ENCODE measurements at places on chromosomes 11 and 22. TPM values are rescaled to one million over a fixed set of nuclear protein-coding genes. Genes with fewer than 3 reads are reported as not detected.

The CHEK1 gene
- 3.2 TPM for total RNA-seq

- H3K4me1 ChIP-seq = no peaks in the 10 kb centered on the region
- H3K27ac ChIP-seq = no peak overlapping the region
- H3K4me3 ChIP-seq = no peak overlapping the region
- H3K27me3 ChIP-seq = no peaks in the 10 kb centered on the region
These were observed 7.1 kb downstream of the DGCR2 start for GRCh38 chr22:19114984-19115552.

The LARGE1 gene
- 26.1 TPM for total RNA-seq

DNA sequence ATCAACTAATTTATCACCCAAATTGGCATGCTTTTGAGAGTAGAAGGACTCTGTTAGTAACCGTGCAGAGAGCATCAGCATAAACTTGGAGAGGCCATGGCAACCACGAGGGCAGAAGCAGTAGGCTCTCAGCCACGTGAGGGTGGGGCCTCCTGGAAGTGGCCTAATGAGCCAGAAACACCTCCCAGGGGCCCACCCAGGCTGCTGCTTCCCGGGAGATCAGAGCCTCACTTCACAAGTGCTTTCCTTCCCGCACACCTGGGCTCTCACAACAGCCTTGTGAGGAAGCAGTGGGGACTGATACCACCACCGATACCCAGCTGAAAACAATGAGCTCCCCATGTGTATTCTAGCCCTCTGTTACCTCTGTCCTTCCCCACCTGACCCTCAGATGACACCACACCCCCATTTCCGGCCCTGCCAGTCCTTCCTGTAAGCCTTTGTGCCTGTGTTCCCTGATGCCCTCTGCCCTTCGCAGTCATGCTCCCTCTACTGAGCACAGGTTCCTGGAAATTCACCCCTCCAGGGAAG lies 17.0 kb downstream of the TRIM29 start:
- no peaks in the 10 kb centered on the region for H3K36me3 ChIP-seq
- peak overlapping the region; percentile 66 for H3K27ac ChIP-seq
- no peak overlapping the region for H3K4me3 ChIP-seq
- no peaks in the 10 kb centered on the region for H3K27me3 ChIP-seq
- no peak for DNase-seq

The TSKU gene
- total RNA-seq = 65.1 TPM

GRCh38 chr22:21800552-21801303 lies 65.1 kb upstream of the YPEL1 start:
- H3K36me3 ChIP-seq = peaks cover 7% of the 10 kb centered on the region
- DNase-seq = no peak
- H3K27ac ChIP-seq = no peak overlapping the region

The KRTAP5-7 gene
- total RNA-seq = not detected

The KIF18A gene
- total RNA-seq = 0.32 TPM

The MRGPRX4 gene
- not detected for total RNA-seq

DNA sequence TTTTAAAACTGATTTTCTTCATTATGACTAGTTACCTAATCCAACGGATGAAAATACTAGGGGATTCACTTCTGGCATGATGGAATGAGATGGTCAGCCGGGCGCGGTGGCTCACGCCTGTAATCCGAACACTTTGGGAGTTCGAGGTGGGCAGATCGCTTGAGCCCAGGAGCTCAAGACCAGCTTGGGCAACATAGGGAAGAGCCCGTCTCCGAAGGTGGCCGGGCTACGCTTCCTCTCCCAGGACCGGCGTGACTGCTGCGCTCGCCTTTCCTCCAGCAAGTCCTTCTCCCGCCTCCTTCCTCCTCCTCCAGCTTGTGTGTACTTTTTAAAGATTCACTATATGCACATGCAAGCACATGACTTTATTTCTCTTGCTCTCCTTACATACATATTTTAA lies 505.4 kb upstream of the CCDC90B start:
- DNase-seq = no peak
- H3K4me3 ChIP-seq = no peak overlapping the region
- no peaks in the 10 kb centered on the region for H3K4me1 ChIP-seq
- no peaks in the 10 kb centered on the region for H3K27me3 ChIP-seq

DNA sequence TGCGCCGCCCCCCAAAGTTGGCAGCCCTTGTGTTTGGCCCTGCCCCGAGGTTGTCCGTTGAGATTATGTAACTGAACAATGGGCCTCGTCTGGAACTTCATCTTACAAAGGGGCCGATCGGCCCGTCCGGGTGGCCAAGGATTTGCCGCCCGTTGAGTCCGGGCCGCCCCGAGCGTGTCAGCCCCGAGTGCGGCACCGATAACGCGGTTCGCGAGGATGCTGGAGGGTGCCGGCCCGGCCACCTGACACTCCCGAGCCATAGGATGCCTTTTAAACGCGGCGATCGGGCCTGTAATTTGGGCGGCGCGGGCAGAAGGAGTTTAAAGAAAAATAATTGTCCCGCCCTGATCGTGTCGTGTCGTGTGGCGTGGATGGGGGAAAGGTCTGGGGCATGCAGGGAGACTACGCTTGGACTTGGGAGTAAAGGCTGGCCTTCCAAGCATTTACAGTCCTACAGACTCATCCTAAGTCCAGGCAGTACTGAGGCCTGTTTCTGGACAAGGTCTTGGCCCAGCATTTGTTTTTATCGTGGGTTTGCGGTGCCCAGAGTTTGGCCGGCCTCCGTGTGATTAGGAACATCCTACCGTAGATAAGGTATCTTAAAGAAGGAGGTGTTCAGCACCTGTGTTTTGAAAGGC lies 1.3 kb downstream of the WEE1 start:
- H3K4me3 ChIP-seq = peak overlapping the region; percentile 68
- H3K27me3 ChIP-seq = no peaks in the 10 kb centered on the region
- H3K36me3 ChIP-seq = no peaks in the 10 kb centered on the region
- H3K27ac ChIP-seq = peak overlapping the region; percentile 99
- no peaks in the 10 kb centered on the region for H3K4me1 ChIP-seq
- DNase-seq = no peak

The MAPK8IP1 gene
- total RNA-seq = 5.4 TPM

- H3K27ac ChIP-seq = no peak overlapping the region
- DNase-seq = no peak
- H3K4me1 ChIP-seq = no peaks in the 10 kb centered on the region
- H3K4me3 ChIP-seq = no peak overlapping the region
- H3K36me3 ChIP-seq = no peaks in the 10 kb centered on the region
These were observed 3.6 kb upstream of the MED15 start for GRCh38 chr22:20503816-20504215.

The TMEM132A gene
- 11.0 TPM for total RNA-seq

GRCh38 chr22:19991645-19992451 lies 24.8 kb downstream of the ARVCF start:
- no peak for DNase-seq
- no peaks in the 10 kb centered on the region for H3K27me3 ChIP-seq
- H3K4me3 ChIP-seq = no peak overlapping the region
- H3K36me3 ChIP-seq = no peaks in the 10 kb centered on the region

GRCh38 chr11:130109386-130109785 lies 39.7 kb downstream of the APLP2 start:
- no peak overlapping the region for H3K27ac ChIP-seq
- no peaks in the 10 kb centered on the region for H3K4me1 ChIP-seq
- H3K4me3 ChIP-seq = no peak overlapping the region
- H3K36me3 ChIP-seq = no peaks in the 10 kb centered on the region
- H3K27me3 ChIP-seq = no peaks in the 10 kb centered on the region

The CCDC89 gene
- total RNA-seq = 2.6 TPM

The OR5A1 gene
- not detected for total RNA-seq

- H3K27ac ChIP-seq = peak overlapping the region; percentile 36
- H3K4me1 ChIP-seq = no peaks in the 10 kb centered on the region
- no peaks in the 10 kb centered on the region for H3K36me3 ChIP-seq
These were observed 7.8 kb upstream of the BCL9L start for GRCh38 chr11:118933486-118933885.

The TPBGL gene
- not detected for total RNA-seq

- no peaks in the 10 kb centered on the region for H3K36me3 ChIP-seq
- no peak overlapping the region for H3K4me3 ChIP-seq
- H3K27ac ChIP-seq = no peak overlapping the region
- no peak for DNase-seq
- no peaks in the 10 kb centered on the region for H3K4me1 ChIP-seq
These were observed 21.4 kb downstream of the XRRA1 start for GRCh38 chr11:74927496-74927895.

- DNase-seq = no peak
- H3K4me3 ChIP-seq = no peak overlapping the region
- H3K27ac ChIP-seq = no peak overlapping the region
- no peaks in the 10 kb centered on the region for H3K4me1 ChIP-seq
- H3K36me3 ChIP-seq = no peaks in the 10 kb centered on the region
These were observed 49.5 kb downstream of the ARFGAP2 start for GRCh38 chr11:47127213-47127612.

- no peak for DNase-seq
- no peak overlapping the region for H3K27ac ChIP-seq
- H3K36me3 ChIP-seq = no peaks in the 10 kb centered on the region
These were observed 260.0 kb downstream of the KCNA4 start for GRCh38 chr11:29756871-29757270.

DNA sequence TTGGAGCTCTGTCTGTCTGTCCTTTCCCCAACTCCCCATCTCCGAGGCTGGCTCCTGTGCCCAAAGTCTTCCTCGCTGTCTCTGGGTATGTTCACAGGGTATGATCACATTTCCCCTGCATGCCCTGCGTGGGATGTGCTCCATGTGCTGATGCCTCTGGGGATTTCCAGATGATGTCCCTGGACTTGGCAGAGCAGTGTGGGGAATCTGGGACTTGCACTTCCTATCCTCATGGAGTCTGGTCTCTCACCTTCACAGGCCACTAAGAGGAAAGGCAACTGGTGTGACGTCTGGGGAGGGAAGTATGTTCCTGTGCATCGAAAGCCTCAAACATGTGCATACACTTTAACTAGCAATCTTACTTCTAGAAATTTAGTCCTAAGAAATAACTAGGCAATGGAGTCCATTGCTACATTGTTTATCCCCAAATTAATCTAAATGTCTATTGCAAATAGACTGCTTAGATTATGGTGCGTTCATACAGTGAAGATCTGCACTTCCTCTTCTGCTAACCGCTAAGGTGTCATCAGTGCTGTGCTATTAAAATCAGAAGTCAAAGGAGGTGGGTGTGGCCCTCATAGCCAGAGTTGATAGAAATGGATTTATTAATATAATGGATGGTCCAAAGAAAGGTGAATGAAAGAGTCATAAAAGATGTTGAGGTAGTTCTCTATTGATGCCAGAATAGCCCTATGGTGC lies 20.8 kb downstream of the TIMP3 start:
- H3K27ac ChIP-seq = no peak overlapping the region
- H3K4me3 ChIP-seq = no peak overlapping the region
- H3K27me3 ChIP-seq = no peaks in the 10 kb centered on the region
- H3K4me1 ChIP-seq = no peaks in the 10 kb centered on the region

The RGL4 gene
- total RNA-seq = not detected

DNA sequence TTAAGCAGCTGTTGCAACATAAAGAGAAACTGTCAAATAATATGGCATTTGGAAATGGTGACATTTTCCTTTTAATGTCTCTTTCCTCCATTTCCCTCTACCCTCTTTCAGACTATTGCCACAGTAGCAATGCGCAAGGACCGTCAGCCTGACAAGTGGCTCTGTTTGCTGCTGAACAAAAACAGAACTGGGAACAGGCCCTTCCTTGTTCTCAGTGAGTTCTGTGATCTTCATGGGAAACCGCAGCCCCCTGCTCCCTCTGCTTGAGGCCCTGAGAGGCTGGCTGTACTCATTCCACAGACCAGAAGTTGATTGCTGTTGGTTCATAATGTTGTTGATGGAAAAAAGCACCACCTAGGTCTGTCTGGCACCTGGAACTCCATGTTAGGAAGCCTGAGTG lies 559.7 kb downstream of the OPCML start:
- H3K36me3 ChIP-seq = no peaks in the 10 kb centered on the region
- no peak for DNase-seq
- H3K4me3 ChIP-seq = no peak overlapping the region
- no peaks in the 10 kb centered on the region for H3K27me3 ChIP-seq
- H3K4me1 ChIP-seq = no peaks in the 10 kb centered on the region

DNA sequence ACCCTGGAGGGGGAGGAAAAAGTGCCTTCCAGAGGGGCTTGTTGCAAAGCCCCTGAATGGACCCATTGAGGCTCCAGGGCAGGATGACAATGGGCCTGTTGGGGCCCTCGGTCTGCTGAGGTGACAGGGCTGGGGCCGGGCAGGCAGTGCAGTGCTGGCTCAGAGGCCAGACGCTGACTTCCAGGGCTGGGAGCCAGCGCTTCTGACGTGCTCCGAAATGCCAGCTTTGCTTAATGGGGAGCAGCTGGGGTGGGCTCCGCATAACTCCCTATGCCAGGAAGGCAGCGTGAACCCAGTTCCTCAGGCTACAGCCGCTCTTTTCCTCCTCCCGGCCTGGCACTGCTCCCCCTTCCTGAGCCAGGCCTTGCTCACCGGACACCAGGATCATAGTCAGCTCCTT lies 17.7 kb downstream of the NAV2 start:
- no peaks in the 10 kb centered on the region for H3K36me3 ChIP-seq
- DNase-seq = no peak
- H3K27ac ChIP-seq = peak overlapping the region; percentile 21
- H3K27me3 ChIP-seq = no peaks in the 10 kb centered on the region
- H3K4me3 ChIP-seq = no peak overlapping the region

- H3K27ac ChIP-seq = no peak overlapping the region
- H3K36me3 ChIP-seq = no peaks in the 10 kb centered on the region
- no peaks in the 10 kb centered on the region for H3K27me3 ChIP-seq
- no peaks in the 10 kb centered on the region for H3K4me1 ChIP-seq
- DNase-seq = no peak
These were observed 19.8 kb upstream of the EHF start for GRCh38 chr11:34601085-34601444.

- no peaks in the 10 kb centered on the region for H3K27me3 ChIP-seq
- H3K27ac ChIP-seq = no peak overlapping the region
- H3K4me3 ChIP-seq = no peak overlapping the region
- no peaks in the 10 kb centered on the region for H3K4me1 ChIP-seq
These were observed 146.8 kb upstream of the TTC12 start for GRCh38 chr11:113167599-113167998.

GRCh38 chr11:27022659-27023251 lies 17.9 kb upstream of the BBOX1 start:
- no peaks in the 10 kb centered on the region for H3K4me1 ChIP-seq
- DNase-seq = no peak
- H3K4me3 ChIP-seq = no peak overlapping the region
- H3K27me3 ChIP-seq = no peaks in the 10 kb centered on the region

GRCh38 chr11:46616551-46617133 lies 385 bp downstream of the HARBI1 start:
- no peak for DNase-seq
- H3K4me1 ChIP-seq = peaks cover 3% of the 10 kb centered on the region
- H3K27ac ChIP-seq = peak overlapping the region; percentile 99

DNA sequence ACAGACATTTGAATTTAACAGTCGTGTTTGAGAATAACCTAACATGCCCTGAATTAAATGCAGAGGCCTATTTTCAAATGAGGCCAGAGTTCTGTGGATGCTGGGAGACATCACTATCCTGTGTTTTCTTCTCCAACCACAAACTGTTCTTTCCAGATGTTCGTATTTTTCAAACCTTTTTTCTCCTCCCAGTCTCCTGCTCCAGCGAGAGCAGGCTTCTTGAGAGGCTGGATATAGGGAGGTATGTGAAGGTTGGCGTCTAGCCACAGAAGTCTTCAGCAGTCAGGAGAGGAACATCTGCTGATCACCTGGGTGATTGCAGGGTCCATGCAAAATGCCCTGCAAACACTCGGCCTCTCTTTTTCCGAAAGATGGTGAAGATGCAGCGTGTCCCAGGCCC lies 126.3 kb downstream of the C11orf91 start:
- H3K36me3 ChIP-seq = no peaks in the 10 kb centered on the region
- H3K27ac ChIP-seq = no peak overlapping the region
- H3K27me3 ChIP-seq = no peaks in the 10 kb centered on the region
- H3K4me3 ChIP-seq = no peak overlapping the region
- DNase-seq = no peak

GRCh38 chr11:57426929-57427726 lies at the start of gene SLC43A3:
Gene SLC43A3, minus strand, starts transcription at chr11:57427121. Its CDS starts 949 bp downstream, at chr11:57426172.
- DNase-seq = peak; percentile 90
- H3K27me3 ChIP-seq = no peaks in the 10 kb centered on the region
- no peaks in the 10 kb centered on the region for H3K36me3 ChIP-seq
- peak within 1 kb of the TSS; percentile 99 for H3K27ac ChIP-seq
- peaks cover 23% of the 10 kb centered on the region for H3K4me1 ChIP-seq

Measured in breast epithelium (tissue), 4 donors.